Psoas muscle (tissue), 8 donors: ENCODE measurements at places on chromosomes 2 and 18. TPM values are rescaled to one million over a fixed set of nuclear protein-coding genes. Genes with fewer than 3 reads are reported as not detected.

DNA sequence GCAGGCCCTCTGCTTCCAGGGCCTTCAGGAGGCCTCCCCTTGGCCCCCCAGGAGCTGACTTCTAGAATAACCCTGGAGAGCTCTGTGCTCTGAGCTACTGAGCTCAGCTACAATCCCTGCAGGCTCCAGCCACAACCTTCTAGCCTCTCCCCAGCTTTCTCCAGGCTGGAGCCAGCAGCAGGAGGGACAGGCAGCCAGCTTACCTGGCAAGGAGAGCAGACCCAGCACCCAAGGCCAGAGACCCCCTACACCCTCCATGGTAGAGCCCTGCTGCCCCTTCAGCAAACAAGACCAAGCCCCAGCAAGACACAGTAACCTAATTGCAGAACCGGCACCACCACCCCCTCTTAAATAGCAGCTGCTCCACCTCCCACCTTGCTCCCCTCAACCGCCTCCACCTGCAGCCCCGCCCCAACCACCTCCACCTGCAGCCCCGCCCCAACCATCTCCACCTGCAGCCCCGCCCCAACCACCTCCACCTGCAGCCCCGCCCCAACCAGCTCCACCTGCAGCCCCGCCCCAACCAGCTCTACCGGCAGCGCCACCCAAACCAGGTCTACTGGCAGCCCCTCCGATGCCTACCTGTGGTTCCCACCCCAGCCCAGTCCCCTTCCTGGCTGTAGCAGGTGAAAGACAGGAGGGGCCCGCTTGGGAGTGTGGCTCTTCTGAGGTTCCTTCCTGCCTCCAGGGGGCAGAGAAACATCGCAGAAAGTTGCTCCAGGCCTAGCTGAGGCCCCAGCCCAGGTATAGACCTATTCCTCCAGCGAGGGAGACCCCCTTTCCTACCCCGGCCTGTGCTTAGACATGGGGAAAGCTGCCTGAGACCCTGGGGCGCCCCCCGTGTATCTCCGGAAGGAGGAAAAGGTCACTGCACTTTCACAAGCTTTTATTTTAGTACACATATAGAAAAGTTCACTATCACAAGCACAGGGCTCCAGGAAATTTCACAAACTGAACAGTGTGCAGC is at the start of gene ASTL:
ASTL (minus strand) TSS at position 324 of the 967 bp plus-strand sequence; CDS start at position 258, 66 bp downstream.
- no peak within 1 kb of the TSS for H3K27ac ChIP-seq
- no peak within 1 kb of the TSS for H3K4me3 ChIP-seq

DNA sequence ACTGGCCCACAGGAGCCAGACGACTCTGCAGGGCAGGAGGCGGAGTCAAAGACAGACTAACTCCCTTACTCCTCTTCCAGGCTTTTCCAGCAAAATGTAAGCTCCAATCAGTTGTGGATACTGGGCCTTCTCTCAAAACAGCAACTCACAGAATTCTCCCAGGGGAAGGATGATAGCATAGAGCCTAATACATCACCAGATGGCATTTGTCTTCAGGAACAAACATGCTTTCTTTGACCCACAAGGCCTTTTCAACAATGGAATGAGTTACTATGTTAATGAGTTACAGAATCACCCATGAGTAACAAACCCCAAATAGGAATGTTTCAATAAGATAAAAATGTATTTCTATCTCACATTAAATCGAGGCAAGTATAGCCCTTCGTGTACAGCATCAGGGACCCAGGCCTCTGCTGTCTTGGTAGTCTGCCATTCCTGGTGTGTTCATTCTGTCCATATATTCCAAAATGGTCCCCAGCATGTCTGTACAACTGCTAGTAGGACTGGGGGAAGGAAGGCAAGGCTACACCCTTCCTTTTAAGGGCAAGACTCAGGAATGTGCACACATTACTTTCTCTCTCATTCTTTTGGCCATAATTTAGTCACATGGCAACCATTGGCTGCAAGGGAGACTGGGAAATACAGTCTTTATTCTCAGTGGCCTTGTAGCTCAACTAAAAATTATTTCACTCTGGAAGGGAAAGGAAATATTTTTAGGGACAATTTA is 76.4 kb downstream of the BOD1L2 start:
- no peak overlapping the region for H3K4me3 ChIP-seq
- H3K27ac ChIP-seq, result no peak overlapping the region
- no peaks in the 10 kb centered on the region for H3K4me1 ChIP-seq
- no peaks in the 10 kb centered on the region for H3K36me3 ChIP-seq
- H3K27me3 ChIP-seq, result peaks cover 7% of the 10 kb centered on the region
- DNase-seq, result no peak

DNA sequence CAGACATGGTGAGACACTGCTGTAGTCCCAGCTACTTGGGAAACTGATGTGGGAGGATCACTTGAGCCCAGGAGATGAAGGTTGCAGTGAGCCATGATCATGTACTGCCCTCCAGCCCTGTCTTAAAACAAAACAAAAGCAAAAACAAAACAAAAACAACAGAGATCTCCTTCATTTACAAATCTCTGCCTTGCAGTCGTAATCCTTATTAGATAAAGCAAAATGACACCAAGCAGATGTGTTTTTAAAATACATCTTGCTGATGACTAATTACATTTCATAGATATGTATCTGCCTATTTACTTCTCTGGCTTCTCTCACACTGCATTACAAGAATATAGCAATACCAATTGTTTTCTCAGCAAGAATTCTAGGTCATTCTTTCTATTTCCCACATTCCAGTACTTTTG is 22.8 kb downstream of the NFE2L2 start:
- H3K27me3 ChIP-seq, result no peaks in the 10 kb centered on the region
- H3K4me3 ChIP-seq, result peak overlapping the region; percentile 58
- no peaks in the 10 kb centered on the region for H3K36me3 ChIP-seq
- no peak for DNase-seq
- H3K27ac ChIP-seq, result peak overlapping the region; percentile 89

GRCh38 chr2:239727182-239727775 is 297.9 kb downstream of the NDUFA10 start:
- no peak for DNase-seq
- H3K36me3 ChIP-seq, result no peaks in the 10 kb centered on the region
- H3K4me3 ChIP-seq, result no peak overlapping the region
- H3K27ac ChIP-seq, result no peak overlapping the region
- no peaks in the 10 kb centered on the region for H3K4me1 ChIP-seq

DNA sequence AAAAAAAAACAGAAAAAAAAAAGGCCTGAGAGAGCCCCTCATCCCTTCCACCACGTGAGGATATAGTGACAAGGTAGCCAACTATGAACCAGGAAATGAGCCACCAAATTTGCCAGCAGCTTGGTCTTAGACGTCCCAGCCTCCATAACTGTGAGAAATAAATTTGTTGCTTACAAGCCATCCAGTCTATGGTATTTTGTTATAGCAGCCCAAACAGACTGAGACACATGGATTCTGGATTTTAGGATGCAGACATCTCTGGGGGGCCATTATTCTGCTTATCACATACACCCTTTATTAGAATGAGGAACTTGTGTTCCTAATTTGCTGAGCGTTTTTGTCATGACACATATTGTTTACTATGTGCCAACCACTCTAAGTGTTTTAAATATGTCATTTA is 5.4 kb upstream of the YIPF4 start:
- H3K36me3 ChIP-seq, result no peaks in the 10 kb centered on the region
- H3K27me3 ChIP-seq, result peaks cover 3% of the 10 kb centered on the region
- no peak overlapping the region for H3K27ac ChIP-seq
- DNase-seq, result no peak
- H3K4me1 ChIP-seq, result peaks cover 6% of the 10 kb centered on the region

DNA sequence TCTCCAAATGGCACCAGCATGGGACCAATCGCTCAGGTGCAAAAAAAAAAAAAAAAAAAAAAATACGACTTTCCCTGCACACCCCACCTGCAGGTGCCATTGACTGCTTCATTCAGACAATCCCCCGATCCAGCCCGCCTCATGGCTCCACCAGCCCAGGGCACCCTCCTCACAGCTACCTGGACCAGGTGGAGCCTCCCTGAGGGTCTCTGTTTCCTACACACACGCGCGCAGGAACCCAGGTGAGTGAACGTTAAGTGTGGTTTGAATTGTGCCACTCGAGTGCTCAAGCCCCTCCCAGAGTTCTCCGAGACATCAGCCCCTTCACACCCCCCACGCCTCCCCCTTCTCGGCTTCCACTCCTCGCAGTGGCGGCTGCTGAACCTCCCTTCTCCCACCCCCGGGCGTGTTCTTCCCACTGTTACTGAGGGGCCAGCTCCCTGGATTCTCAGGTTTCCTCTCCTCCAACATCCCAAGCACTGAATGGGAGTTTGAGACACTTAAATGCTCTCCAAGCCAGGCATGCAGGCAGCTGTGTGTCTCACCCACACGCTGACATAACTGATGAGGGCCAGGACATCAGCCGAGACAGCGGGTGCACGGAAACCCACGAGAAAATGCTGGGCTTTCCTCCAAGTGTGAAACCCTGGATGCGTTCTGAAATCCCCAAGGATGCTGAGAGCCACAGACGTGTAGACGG is 88.8 kb upstream of the SNTG2 start:
- no peaks in the 10 kb centered on the region for H3K36me3 ChIP-seq
- no peak overlapping the region for H3K4me3 ChIP-seq
- no peak for DNase-seq

GRCh38 chr18:79772108-79772864 is 25.5 kb upstream of the KCNG2 start:
- H3K27me3 ChIP-seq, result peaks cover 37% of the 10 kb centered on the region
- no peaks in the 10 kb centered on the region for H3K36me3 ChIP-seq
- no peak overlapping the region for H3K4me3 ChIP-seq

DNA sequence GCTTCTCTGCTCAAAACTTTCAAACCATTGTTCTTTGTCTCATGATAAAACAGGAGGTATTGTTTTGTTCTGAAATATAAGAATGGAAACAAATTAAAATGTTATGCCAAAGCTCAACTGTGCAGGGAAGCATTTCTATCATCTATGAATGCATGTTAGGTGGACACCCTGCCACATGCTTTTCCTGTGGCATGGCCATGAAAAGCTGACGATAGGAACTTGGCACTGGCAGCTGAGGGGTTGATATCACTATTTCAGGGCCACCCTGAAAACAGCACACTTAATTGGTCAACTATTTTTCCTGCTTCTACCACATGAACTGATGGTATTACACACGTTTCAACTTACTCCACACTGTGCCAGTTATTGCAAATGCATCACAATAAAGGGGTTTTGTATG is 157.3 kb downstream of the MREG start:
- no peaks in the 10 kb centered on the region for H3K27me3 ChIP-seq
- H3K27ac ChIP-seq, result no peak overlapping the region
- no peak overlapping the region for H3K4me3 ChIP-seq

DNA sequence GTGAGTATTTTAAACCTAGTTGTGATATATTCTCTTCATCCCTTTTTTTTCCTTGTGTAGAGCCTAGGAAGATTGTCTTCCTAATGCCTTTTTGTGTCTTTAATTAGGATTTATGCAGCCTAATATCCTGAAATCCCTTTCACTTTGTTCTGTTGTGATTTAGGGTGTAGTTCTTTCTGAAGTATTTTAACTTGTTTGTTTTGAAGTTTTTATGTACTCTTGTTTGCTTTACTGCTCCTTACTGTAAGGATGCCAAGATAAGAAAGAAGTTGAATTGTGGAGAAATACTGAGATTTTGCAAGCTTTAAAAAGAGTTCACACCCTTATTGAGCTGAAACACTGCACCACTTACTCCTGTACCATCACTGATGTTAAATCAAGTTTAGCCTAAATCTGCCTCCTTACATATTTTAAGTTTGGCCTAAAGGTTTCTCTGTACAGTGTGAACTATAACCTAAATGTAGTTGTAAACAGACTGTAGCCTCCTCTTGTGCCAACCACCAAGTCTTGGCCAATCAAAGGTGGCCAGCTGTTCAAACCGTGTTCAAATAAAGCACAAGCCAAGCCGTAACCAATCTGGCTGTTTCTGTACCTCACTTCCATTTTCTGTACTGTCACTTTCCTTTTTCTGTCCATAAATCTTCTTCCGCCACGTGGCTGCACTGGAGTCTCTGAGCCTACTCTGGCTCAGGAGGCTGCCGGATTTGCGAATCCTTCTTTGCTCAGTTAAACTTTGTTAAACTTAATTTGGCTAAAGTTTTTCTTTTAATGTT is 17.7 kb upstream of the ACOXL start:
- no peaks in the 10 kb centered on the region for H3K27me3 ChIP-seq
- H3K27ac ChIP-seq, result no peak overlapping the region
- H3K4me1 ChIP-seq, result no peaks in the 10 kb centered on the region
- H3K36me3 ChIP-seq, result no peaks in the 10 kb centered on the region
- no peak overlapping the region for H3K4me3 ChIP-seq

DNA sequence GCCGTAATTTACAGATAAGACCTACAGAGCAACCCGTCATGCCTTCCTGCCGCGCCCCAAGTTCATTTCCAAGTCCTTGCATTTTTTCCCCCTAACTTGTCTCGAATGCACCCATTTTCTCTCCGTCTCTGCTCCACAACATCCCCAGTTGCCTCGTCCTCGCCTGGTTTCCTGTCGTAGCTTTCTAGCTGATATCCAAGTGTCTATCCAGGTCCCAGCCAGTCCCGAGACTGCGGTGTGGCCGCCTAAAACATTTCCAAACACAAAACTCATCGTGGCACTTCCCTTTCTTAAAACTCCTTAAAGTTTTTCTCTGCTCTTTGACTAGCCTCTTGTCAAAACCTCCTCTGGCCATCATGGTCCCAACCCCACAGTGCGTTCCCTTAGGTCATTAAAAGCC is 1.2 kb upstream of the BARD1 start:
- H3K27ac ChIP-seq, result peak overlapping the region; percentile 83
- peaks cover 19% of the 10 kb centered on the region for H3K4me1 ChIP-seq
- H3K27me3 ChIP-seq, result no peaks in the 10 kb centered on the region
- no peaks in the 10 kb centered on the region for H3K36me3 ChIP-seq
- no peak for DNase-seq
- peak overlapping the region; percentile 74 for H3K4me3 ChIP-seq

GRCh38 chr18:69480460-69480859 is 79.8 kb downstream of the DOK6 start:
- H3K27ac ChIP-seq, result no peak overlapping the region
- no peak for DNase-seq
- no peaks in the 10 kb centered on the region for H3K36me3 ChIP-seq
- H3K4me3 ChIP-seq, result no peak overlapping the region
- no peaks in the 10 kb centered on the region for H3K4me1 ChIP-seq

DNA sequence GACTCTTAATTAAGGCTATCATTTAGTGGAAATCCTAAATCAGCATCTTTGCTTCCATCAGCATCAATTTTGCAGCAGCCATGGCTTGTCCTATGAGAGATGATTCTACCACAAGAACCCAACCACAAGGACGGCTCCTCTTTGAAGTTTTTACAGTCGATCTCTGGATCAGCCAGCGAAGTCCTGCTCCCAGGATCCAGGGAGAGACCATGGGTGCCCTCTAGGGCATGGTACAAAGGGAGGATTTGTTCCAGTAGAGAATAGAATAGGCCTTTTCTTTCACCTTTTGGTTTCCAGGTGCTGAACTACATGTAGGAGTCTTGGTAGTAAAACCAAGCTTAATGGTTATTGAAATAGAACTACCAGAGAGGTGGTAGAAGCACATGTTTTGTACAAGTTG is 52.7 kb downstream of the TMEM200C start:
- no peak overlapping the region for H3K4me3 ChIP-seq
- H3K27me3 ChIP-seq, result no peaks in the 10 kb centered on the region
- no peaks in the 10 kb centered on the region for H3K4me1 ChIP-seq

- H3K27ac ChIP-seq, result no peak overlapping the region
- H3K36me3 ChIP-seq, result no peaks in the 10 kb centered on the region
- no peak overlapping the region for H3K4me3 ChIP-seq
- no peaks in the 10 kb centered on the region for H3K4me1 ChIP-seq
These were observed 27.5 kb upstream of the FAM237A start for GRCh38 chr2:206614811-206615210.

Gene RHOB
- 113 TPM for total RNA-seq

Gene CYRIA
- total RNA-seq, result 9.5 TPM

Gene CAPN14
- total RNA-seq, result not detected

Gene AMER3
- total RNA-seq, result not detected

Gene LYPD6B
- not detected for total RNA-seq

Gene SKOR2
- not detected for total RNA-seq

Gene SKA1
- total RNA-seq, result not detected

Gene TMEM198
- 0.88 TPM for total RNA-seq
